ENCODE measurements at places on chromosomes 5 and 9.

DNA sequence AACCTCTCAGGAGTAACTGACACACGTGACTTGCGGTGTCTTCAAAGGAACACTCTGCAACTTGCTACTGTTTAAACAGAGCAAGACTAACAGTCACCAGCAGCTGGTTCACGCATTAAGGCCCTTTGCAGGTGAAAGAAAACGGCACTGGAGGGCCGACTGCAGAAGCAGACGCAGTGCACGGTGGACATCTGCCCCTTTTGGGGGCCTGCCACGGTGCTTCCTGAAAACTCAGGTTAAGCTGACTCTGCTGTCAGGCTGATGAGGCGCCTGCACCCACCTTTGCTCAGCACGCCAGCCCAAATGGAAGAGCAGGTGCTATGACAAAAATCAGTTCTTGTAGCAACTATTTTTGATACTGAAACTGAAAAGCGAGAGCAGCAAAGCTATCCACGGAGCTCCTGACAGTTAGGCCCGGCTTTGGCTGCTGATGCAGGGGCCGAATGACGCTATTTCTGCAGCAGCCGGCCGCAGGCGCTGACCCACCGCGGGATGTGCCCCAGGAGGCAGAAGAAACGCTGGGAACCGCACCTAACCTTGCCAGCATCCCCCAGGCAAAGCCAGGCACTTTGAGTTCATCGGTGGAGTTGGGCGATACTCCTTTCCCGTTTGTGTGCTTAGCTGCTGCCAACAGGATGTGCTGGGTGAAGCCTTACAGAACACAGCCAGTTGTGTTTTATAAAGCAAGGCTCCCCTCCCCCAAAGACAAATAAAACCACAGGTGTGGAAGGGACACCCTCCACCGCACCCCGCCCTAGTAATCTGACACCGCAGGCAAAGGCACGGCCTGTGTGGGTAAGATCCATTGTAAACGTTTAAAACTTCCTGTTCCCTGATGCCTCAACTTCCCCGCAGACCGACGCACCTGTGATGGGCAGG is 21.1 kb upstream of the TERT start:
- peak; percentile 95 for ATAC-seq

GRCh38 chr9:2630158-2630557 is 8.6 kb downstream of the VLDLR start:
- no peak for ATAC-seq

DNA sequence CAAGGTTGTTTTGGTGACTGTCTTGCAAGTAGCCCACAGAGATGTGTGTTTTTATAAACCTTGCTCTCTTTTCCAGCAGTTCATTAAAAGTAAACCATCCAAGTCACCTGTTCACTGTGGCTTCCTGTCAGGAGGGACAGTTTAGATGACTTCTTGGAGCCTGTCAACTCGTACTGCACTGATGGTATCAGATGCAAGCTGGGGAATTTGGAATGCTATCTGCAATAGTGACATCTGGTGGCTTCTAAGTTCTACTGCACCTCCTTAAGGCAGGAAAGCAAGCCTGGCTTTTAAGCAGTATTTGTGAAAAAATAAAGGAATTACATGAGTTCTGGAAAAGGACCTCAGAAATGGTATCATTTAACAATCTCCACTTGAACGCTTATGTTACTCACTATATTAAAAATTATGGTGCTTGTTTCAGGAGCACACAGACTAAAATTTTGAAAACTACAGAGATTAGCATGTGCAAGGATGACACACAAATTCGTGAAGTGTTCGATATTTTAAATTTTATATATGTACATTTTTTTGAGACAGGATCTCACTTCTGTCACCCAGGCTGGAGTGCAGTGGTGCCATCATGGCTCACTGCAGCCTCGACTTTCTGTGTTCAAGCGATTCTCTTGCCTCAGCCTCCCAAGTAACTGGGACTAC is 164.0 kb downstream of the TTC39B start:
- ATAC-seq, result peak; percentile 71

- ATAC-seq, result no peak
These were observed 16.7 kb upstream of the TERT start for GRCh38 chr5:1311439-1312055.

- ATAC-seq, result no peak
These were observed 21.0 kb upstream of the MRPS30 start for GRCh38 chr5:44787731-44788130.

DNA sequence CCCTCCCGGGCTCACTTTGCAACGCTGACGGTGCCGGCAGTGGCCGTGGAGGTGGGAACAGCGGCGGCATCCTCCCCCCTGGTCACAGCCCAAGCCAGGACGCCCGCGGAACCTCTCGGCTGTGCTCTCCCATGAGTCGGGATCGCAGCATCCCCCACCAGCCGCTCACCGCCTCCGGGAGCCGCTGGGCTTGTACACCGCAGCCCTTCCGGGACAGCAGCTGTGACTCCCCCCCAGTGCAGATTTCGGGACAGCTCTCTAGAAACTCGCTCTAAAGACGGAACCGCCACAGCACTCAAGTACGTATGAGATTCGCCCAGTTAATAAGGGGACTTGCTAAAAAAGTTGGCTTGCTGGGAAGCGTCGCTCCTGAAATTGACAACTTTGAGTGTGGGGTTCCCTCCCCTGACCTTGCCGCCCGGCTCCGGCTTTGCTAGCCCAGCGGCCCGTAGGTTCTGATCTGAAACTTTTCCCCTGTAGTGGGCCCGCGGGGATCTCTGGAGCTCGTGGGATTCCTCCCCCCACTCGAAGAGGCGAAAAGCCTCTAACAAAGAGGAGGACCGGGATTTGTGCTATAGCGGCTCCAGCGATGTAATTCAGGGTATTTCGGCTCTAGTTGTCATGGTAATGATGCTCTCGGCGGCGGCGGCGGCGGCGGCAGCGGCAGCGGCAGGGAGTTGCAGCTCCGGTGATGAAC is 572 bp downstream of the NR4A3 start:
- ATAC-seq, result no peak

DNA sequence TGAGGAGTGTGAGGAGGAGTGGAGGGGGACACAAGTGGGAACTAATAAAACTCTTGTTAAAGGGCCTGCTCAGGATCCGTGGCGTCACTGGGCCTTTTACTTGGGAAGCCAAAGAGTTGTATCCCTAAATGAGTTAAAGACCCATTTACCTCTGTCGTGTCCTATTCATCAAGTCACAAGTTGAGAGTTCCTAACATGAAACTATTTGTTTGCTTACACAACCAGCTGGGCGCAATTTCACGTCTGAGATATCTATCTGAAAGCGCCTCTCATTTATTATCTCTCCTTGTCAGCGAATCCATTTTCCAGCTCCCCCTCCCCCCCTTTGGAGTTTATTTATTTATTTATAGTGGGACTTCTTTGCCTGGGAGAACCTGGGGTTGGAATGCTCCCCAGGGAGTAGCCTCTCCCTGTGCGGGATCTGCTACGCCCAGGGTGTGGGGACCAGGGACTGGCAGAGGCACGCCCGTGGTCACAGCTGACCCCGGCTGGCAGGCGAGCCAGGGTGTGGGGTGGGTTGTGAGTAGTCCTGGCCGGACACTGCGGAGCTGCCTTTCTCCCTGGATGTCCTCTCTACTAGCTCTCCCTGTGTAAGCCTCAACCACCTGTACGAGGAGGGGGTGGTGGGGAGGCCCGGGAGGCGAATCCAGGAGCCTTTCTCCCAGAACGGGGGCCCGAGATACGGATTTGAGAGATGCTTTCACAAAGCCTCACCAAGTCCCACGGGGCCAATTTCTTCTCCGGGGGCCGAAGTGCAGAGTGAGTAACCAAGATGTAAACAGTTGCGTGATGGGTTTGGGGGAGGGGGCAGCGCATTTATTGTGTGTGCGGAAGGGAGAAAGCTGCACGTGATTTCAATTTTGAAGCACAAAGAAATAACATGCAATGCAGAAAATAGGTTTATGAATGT is 15.3 kb downstream of the NR2F1 start:
- ATAC-seq, result no peak

DNA sequence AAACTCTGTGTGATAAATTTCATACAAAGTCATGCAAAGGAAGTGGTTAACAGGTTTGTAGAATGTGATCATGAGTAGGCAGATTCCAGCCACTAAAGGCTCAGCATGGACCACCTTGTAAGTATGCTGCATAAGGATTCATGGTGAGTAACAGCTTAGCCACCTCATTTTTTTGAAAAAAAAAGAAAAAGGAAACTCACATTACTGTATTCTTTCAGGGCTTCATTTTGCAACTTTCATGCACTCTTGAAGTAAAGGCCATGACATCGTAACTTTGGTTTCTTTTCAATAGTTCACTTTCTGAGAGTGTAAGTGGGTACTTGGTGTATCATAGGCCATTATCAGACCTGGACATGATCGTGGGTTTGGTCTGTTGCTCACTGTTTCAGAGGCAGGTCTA is 175.1 kb downstream of the PCSK1 start:
- ATAC-seq, result no peak

DNA sequence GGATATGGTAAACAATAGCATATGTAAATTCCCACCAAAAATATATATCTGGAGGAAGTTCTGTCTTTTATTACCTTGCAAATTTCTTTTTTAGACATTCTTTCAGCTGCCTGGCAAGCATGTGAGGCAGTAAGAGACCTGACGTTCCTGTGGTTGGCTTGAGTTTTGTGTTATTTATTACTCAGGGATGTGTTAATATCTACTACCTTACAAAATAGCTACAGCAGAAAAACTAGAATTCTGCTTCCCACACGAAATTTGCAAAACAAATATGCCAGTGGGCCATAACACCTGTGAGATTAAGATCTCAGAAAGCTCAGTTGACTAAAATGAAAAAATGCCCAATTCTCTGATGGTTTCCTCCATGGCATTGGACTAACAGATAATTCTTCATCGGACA is 274.2 kb downstream of the TMEM167A start:
- ATAC-seq, result no peak

GRCh38 chr9:12595400-12595799 is 97.8 kb upstream of the TYRP1 start:
- no peak for ATAC-seq

- ATAC-seq, result no peak
These were observed 7.1 kb downstream of the NEK6 start for GRCh38 chr9:124264823-124265233.

DNA sequence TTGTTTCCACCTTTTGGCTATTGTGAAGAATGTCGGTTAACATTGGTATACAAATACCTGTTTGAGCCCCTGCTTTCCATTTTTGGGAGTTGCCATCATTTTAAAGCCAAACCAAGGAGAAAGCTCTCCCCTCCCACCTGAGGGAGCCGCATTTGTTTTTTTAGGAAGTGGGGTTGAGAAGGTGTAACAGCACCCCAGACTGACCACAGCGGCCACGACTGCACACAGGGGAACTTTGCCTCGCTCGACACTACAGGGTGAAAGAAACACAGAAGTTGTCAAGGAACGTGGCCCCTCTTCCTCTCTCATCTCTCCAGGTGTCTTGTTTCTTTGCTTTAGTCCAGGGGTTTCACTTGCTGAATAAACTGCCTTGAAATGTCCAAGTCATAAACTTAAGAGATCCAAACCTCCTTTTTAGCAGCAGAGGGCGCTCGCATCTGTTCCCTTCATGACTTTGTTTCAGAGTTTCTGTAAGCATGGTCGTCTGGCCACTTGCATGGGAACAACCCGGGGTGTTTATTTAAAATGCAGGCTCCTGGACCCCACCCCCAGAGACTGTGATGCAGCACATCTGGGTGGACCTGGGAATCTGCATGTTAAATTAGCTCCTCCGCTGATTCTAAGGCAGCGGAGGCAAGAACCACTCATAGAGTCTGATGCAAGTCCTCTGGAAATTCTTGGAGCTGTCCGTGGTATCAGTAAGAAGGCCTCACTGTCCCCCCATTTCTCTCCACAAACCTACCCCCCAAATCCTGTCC is 2.1 kb upstream of the TTLL11 start:
- ATAC-seq, result no peak

- ATAC-seq, result no peak
These were observed 320.5 kb upstream of the PANK3 start for GRCh38 chr5:168899673-168900072.

DNA sequence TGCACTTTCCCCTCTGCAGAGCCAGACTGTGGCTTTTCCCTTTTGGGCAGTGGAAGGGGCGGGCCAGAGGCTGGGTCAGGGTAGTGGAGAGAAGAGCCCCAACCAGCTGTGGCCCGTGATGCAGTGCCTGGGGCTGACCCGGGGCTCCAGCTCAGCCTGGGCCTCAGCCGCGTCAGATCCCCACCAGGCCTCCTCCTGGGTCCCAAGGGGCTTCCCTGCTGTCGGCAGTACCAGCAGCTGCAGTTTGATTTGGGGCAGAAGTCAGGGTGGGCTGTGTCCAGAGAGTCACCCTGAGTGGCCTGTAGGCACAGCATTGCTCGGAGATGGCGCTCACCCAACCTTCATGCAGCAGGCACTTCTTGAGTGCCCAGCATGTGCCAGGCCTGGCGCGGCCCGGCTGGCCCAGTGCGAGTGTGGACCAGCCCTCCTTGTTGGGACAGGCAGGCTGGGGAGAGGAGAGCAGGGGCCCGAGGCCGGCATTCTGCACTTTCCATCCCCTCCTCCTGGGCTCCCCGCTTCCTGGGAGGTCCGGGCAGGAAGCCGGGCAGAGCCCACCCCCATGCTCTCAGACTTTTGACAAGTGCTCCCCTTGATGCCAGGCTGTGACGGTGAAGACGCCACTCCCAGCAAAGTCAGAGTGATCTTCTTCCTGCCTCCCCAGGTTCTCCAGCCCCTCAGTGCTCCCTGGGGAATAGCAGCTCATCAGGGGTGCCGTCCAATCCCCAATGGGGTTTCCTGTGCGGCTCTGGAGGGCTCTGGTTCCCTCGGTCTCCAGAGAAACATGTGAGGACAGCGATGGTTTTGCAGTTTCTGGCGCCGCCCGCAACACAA is 88.3 kb upstream of the COL5A1 start:
- ATAC-seq, result no peak

- peak; percentile 60 for ATAC-seq
These were observed 57.7 kb downstream of the NREP start for GRCh38 chr5:111699324-111699723.

DNA sequence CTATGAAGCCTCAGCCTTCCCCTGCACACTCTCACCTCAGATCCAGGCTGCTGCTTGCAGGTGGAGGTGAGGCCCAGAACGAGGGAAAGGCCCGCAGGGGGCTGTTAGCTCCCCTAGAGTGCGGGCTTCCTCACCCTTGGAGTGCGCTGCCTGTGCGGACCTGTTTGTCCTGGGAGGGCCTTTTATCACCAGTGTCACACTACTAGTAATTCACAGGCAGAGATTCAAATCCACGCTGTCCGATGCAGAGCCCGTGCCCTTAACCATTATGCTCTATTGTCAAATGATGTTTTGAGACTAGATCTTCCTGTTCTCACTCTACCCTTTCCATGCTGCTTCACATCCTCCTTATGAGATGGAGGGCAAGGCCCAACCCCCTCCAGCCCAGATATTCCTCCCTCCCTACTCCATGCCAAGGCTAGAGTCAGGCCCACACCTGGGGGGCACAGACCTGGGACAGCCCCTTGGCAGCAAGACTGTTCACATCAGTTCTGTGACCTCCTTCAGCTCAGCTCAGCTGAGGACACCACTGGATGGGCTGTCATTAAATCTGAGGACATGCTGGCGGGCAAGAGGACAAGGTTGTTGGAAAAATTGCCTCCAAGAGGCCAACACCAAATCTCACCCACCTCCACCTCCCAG is 112.8 kb upstream of the SPOCK1 start:
- no peak for ATAC-seq
